ENCODE measurements at places on chromosomes 5 and 9.

GRCh38 chr5:151751091-151751490 is 7.3 kb downstream of the ATOX1 start:
- no peak for DNase-seq

- DNase-seq = no peak
Observed at GRCh38 chr5:150690760-150691159, 10.1 kb downstream of the RBM22 start.

DNA sequence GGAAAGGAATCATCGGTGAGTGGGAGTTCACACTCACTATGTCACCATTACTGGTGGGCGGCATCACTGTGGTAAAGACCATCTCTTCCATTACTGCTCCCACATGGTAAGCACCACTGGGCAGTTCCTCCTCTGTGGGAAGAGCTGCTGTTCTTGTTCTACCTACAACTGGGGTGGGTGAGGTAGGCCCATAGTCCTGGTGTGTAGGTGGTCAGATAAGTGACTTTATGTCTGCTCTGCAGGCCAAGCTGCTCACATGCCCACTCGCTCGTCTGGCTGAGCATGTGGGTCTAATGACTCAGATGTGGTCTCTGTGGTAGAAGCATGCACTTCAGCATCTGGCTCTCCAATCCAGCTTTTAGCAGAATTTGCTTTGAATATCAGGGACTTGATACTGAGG is 82.9 kb downstream of the TMEM215 start:
- no peak for DNase-seq

GRCh38 chr5:169223595-169223953 is 77.4 kb downstream of the SLIT3 start:
- DNase-seq = no peak

- DNase-seq = no peak
Observed at GRCh38 chr9:18357321-18357720, 116.6 kb upstream of the ADAMTSL1 start.

- DNase-seq = no peak
Observed at GRCh38 chr5:126499853-126500342, 76.7 kb downstream of the GRAMD2B start.

GRCh38 chr9:121277518-121278295 is 9.7 kb downstream of the GSN start:
- no peak for DNase-seq

DNA sequence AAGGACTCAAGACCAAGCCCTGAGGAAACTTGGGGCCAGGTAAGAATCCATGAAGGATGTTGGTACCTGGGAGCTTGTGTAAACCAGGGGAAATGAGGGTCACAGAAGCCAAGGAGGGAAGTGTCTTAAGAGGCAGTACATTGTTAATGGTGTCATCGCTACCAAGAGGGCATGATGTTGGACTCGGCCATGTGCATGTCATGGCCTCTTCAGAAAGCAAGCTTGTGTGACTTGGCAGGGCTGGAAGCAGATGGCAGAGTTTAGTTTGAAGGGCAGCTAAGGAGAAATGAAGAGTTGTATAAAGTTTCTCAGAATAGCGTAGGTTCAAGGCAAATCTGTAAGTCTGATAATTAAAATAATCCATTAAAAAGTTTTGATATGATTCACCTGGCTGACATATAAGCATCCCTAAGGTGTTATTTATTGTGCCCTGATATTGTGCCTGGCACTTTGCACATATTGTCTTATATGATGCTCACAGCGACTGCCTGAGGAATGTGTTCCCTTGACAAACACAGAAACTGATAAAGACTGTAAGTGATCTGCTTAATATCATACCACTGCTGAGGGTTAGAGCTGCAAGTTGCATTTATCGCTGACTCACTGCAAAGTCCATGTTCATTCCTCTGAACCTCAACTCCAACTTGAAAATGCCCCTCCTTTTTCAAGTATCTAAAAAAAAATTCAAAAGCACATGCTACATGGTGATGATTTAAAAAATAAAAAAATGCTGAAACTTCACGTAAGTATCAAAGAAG is 81.3 kb upstream of the PTPN3 start:
- DNase-seq = no peak

- DNase-seq = no peak
Observed at GRCh38 chr5:26645659-26646058, 392.7 kb downstream of the CDH9 start.

- DNase-seq = no peak
Observed at GRCh38 chr9:27090711-27091110, 18.3 kb upstream of the TEK start.
